ENCODE measurements at places on chromosomes 2 and 18. TPM values are rescaled to one million over a fixed set of nuclear protein-coding genes. Genes with fewer than 3 reads are reported as not detected.

DNA sequence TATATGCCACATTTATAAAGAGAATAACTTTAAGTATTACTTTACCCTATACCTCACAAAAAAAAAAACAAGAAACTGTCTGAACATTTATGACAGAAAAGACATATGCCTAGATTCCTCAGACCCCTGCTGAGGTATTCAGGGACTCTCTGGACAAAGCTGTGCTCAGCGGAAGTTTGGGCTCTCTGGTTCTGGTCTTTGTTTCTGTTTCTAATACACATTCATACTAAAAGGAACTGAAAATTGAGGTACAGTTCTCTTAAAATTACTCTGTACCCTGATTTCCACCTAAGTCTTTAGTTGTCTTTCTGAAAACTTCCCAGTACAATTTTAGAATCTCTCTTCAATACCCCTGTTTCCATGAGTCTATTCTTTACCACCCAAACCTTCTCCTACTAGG is 160.3 kb downstream of the IKZF2 start:
- DNase-seq: no peak

- no peak for DNase-seq
These were observed 144.9 kb downstream of the ACOXL start for GRCh38 chr2:110877031-110877827.

GRCh38 chr2:64045938-64046337 is 26.7 kb upstream of the VPS54 start:
- no peak for DNase-seq

DNA sequence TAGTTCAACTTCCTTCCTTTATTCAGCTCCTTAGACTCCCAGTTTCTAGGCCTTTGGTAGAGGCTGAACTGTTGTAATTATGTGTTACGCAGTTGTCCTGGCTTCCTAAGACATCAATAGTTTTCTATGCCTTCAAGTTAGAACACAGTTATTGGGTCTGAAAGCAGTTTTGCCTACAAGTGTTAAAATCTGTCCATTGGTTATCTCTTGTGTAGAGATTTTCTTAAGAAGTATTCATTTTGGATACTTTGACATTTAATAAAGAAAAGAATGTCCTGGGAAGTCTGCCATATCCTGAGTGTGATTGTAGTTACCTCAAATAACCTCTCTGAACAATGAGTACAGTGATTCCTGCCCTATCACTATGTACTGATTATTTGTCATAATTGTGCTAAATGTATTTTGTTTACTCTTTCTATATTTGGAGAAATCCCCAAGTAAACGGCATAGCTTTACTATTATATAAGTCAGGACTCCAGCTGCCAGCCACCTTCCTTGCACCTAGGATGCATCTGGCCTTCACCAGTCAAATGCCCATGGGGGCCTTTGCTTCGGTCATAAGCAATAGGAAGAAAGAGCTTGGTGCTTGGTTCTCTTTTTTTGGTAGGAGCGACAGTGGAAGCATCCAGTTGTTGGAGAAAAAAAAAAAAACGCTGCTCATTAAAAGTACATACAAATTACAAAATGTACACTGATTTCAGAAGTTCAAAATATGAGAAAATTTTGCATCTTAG is 449.5 kb upstream of the PKDCC start:
- no peak for DNase-seq

GRCh38 chr2:38279201-38279600 is 97.9 kb downstream of the ATL2 start:
- DNase-seq: no peak

DNA sequence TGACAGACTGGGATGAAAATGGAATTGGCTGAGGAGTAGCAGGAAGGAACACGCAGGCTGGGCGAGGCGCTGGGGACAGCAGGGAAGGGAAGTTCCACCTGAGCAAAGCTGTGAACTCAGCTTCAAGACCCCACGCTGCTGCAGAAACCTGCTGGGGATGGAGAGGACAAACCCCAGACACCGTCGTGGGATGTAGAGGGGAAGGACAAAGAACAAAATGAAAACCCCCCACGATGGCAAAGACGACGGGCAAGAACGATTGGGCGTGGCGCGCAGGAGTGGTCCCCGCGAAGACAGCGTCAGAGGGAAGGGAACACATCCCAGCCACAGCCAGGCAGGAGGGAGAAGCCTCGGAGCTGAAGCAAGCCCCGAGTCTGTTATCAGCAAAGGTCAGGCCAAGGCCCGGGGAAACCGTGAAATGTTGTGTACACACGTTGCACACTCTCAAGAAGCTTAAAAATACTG is 222.9 kb downstream of the NDUFA10 start:
- no peak for DNase-seq

DNA sequence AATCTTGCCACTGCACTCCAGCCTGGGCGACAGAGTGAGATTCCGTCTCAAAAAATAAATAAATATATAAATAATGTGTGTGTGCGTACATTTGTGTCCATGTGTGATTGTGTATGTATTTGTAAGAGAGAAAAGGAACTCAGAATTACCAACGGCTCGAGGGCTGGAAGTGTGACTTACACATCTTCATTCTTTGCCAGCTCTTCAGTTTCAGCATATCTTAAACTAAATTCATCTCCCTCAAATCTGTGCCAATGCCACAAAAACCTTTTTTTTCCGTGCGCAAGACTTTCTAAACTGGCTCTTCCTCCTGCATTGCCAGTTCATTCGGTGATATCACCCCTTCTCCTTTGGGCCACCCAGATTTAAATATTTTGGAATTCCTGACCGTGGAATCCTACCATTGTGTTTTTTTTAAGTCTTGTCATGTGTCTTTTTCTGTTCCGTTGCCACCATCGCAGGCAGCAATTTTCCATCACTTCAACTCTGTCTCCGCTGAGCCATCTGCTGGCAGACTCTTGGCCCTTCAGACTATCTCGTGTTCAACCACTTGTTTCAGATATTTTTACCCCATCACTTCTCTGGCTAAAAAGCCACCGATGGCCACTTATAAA is 77.0 kb upstream of the ZNF532 start:
- no peak for DNase-seq

- no peak for DNase-seq
These were observed 41.5 kb downstream of the RNF152 start for GRCh38 chr18:61851279-61851678.

DNA sequence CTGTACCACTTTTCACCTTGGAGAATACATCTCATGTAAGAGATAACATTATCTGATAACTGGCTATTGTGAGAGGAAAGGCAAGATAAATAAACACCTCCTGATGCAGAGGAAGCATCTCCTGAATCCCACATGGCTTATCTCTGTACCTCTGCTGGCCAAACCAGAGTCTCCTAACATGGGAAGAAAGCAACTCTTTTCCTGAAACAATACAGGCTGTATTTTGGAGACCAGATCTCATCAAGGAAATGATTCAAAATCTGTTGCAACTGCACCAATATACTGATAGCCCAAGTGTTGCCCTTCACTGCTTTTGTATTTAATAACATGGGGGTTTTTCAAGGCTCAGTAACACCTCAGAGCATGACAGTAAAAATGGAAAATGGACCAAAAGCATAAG is 106.9 kb downstream of the MREG start:
- DNase-seq: peak; percentile 58

- DNase-seq: no peak
These were observed 71.3 kb upstream of the ZNF532 start for GRCh38 chr18:58793361-58793760.

DNA sequence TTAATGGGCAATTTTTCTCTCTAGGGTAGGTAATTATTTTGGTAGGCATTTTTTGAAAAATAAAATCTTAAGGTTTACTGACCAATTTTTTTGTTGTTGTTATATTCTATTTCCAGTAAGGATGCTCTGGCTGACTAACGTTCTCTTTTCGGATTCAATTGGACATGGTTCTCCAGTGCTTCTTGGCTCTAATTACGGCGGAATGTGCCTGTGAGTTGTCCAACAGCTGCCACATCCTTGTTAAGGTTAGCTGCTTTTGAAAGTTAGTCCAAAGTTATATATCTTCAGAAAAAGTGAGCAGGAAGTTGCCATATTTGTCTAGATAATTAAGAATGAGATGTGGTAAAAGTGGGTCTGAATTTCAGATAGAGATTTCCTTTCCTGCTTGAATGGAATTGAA is 45.8 kb upstream of the SMIM21 start:
- DNase-seq: no peak

GRCh38 chr2:133756833-133757232 is 188.6 kb upstream of the NCKAP5 start:
- no peak for DNase-seq

- no peak for DNase-seq
These were observed 192.5 kb downstream of the SNTG2 start for GRCh38 chr2:1143129-1143528.

DNA sequence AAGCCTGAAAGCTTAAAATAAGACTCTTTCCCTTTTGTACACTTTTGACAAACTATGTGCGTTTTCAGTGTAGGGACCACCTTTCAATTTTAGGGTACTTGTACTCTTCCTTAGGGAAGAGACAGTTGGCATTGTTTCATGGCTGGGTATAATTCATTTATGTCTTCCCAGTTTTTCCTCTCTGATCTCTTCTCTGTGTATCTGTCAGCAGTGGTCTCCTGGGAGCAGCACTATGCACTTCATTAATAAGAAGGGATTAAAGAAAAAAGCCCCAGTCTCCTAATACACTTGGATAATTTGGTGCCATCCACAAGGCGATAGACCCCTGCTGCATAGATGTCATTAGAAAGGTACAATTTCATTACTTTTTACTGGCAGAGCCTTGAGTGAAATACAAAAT is 12.1 kb downstream of the AQP4 start:
- DNase-seq: no peak

GRCh38 chr18:10743766-10744165 is 217.9 kb downstream of the NAPG start:
- no peak for DNase-seq

DNA sequence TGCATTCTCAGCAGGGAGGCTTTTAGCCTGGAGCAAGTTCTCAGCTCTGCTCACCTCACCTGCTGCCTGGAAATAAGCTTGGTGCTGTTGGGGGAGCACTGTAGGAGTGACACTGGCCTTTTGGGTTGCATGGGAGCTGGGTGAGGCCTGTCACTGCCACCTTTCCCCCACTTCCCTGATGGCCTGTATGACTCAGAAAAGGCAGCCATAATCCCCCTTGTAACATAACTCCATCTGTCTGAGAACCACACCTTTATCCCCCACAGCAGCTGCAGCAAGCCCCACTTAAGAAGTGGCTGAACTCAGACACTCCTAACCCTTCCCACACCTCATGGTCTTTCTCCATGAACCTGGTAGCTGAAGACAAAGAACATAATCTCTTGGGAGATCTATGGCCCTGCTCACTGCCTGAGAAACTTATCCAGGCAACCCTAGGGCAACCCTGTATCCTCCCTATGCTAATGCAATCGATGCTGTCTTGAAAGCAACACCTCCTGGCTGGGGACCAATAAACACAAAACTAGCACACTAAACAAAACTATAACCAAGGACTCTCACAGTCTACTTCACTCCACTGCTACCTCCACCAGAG is 258.9 kb upstream of the OSR1 start:
- DNase-seq: no peak

GRCh38 chr2:118481299-118481698 is 366.1 kb downstream of the EN1 start:
- no peak for DNase-seq

DNA sequence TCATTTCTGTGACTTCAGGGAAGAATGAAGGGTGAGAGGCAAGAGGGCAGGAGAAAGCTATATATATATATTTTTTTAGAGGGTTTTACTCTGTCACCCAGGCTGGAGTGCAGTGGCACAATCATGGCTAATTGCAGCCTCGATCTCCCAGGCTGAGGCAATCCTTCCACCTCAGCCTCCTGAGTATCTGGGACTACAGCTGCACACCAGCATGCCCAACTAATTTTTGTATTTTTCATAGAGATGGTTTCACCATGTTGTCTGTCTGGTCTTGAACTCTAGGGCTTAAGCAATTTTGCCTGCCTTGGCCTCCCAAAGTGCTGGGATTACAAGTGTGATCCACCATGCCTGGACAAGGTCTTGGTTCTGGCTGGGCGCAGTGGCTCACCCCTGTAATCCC is 3.4 kb downstream of the ATIC start:
- DNase-seq: no peak

DNA sequence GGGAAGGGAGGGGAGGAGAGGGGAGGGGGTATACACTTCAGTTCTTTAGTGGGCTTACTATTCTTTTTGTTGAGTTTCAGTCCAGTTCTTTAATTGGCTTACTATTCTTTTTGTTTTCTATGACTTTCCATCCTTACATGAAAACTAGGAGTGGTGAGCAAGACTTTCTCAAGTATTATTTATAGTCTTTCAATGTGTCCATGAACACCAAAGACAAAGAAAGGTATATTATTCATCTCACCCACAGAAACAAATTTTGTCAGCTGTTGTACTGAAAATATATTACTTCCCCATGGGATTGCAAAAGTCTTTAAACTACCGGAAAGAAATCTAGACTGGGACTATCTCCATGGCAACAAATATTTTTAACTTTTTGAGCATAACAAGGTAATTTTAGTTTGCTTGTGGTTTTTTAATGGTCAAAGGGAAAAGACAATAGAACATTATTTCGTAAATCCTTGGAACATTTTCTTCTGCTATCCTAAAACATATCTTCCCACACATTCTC is 17.6 kb downstream of the ADAM17 start:
- DNase-seq: peak; percentile 80

DNA sequence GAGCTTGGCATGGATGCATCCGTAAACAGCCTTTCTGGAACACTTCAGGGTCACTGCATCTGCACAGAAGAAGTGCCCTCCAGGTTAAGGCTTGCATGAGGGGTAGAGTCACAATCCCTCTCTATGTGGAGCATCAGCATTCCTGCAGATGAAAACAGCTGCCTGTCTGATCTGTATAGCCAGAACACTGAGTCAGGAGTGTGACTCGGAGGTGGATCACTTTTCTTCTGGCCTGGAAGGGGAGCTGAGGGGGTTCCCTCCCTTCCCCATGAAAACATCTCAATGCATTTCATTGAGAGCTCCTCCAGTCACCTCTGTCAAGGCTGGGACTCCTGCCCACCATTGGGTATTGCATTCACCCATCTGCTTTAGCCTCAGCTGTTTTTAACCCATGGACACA is 72.5 kb upstream of the SERPINE2 start:
- no peak for DNase-seq

GRCh38 chr2:128702616-128703015 is 383.9 kb upstream of the HS6ST1 start:
- no peak for DNase-seq

- DNase-seq: no peak
These were observed 340.1 kb downstream of the ARHGAP15 start for GRCh38 chr2:143469323-143469722.

The GALNT14 gene
- 1.7 TPM for total RNA-seq

The TLX2 gene
- not detected for total RNA-seq

The WNT10A gene
- total RNA-seq: under 0.01 TPM

The FER1L5 gene
- total RNA-seq: not detected

The FSHR gene
- not detected for total RNA-seq

The CHN1 gene
- 18.5 TPM for total RNA-seq

The UGT1A3 gene
- not detected for total RNA-seq

The KHK gene
- 4.8 TPM for total RNA-seq

The HIBCH gene
- 26.2 TPM for total RNA-seq

The VWC2L gene
- not detected for total RNA-seq

The ARHGAP15 gene
- total RNA-seq: not detected

The THAP4 gene
- 37.8 TPM for total RNA-seq

The ALMS1 gene
- 13.7 TPM for total RNA-seq

The CFAP65 gene
- not detected for total RNA-seq

The RDH14 gene
- total RNA-seq: 25.1 TPM

The GPBAR1 gene
- total RNA-seq: not detected

All from dermis blood vessel endothelial cell (primary cell).